CD4-positive, alpha-beta T cell treated with Interleukin-17A for 4 hours (primary cell): ENCODE measurements at places on chromosomes 7 and 10.

DNA sequence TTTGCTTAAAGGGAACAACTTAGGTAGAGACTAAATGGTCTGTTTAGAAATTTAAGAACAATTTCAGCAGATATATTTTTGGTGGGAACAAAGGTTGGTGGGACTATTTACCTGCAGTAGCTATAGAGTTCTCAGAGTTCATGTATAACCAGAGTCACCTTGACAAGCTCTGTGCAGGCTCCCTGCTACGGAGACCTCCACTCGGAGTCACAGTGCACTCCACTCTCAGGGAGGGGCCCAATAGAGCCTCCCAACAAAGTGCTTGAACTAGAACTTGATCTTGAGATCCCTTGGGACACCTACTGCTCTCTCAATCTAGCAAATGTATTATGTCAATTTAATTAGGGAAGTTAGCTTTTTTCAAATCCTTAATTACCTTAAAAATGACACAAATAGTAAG is 2.3 kb downstream of the MYPN start:
- DNase-seq, result no peak

GRCh38 chr7:127152423-127152822 is 100.3 kb downstream of the GRM8 start:
- no peak for DNase-seq

DNA sequence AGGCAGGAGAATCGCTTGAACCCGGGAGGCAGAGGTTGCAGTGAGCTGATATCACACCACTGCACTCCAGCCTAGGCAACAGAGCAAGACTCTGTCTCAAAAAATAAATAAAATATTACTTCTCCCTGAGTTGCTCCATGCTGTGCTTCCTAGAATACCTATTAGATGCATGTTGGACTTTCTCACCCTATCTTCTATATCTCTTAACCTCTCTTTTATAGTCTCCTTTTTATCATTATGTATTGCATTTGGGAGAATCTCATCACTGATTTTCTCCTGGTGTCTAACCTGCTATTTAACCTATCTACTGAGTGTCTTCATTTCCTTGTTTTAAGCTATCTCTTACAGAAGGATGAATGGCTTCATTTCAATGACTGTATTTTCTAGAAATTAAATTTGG is 32.1 kb upstream of the NANOS1 start:
- DNase-seq, result no peak

- DNase-seq, result no peak
Observed at GRCh38 chr7:101943889-101944600, 126.6 kb downstream of the CUX1 start.

DNA sequence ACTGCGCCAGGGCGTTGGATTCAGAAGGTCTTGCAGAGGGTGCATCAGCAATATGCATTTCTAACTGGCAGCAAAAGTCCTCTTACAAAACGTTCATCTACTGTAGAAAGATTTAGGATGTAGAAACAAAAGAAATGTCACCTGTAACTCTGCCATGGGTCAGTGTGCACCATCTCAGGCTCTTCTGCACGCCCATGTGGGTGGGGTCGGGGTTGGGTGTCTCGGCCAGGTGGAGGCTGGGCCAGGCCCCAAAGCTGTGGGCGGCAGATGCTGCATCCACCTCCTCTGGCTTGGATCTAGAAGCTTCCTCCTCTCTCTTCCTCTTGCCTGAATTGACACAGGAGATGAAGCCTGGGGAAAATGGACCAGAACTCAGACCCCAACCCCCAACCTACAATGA is 111.3 kb upstream of the PPP2R2D start:
- no peak for DNase-seq

- DNase-seq, result no peak
Observed at GRCh38 chr10:95664543-95664942, 8.0 kb upstream of the ALDH18A1 start.

DNA sequence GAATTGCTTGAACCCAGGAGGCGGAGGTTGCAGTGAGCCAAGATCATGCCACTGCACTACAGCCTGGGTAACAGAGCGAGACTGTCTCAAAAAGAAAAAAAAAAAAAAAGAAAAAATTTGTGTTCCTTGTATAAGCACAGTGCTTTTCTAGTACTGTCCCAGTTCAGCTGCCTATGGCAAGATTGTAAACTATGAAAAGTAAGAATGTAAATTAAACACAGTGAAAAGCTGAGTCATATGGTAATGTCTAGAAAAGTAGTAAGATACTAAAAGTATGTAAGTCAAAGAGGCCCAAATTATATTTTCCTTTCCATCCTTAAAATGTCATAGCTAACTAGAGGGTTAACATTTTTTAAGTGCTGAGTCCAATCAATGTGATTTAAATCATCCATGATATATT is 42.8 kb downstream of the RBM20 start:
- no peak for DNase-seq

GRCh38 chr7:103704701-103705100 is 258.7 kb upstream of the SLC26A5 start:
- DNase-seq, result no peak

DNA sequence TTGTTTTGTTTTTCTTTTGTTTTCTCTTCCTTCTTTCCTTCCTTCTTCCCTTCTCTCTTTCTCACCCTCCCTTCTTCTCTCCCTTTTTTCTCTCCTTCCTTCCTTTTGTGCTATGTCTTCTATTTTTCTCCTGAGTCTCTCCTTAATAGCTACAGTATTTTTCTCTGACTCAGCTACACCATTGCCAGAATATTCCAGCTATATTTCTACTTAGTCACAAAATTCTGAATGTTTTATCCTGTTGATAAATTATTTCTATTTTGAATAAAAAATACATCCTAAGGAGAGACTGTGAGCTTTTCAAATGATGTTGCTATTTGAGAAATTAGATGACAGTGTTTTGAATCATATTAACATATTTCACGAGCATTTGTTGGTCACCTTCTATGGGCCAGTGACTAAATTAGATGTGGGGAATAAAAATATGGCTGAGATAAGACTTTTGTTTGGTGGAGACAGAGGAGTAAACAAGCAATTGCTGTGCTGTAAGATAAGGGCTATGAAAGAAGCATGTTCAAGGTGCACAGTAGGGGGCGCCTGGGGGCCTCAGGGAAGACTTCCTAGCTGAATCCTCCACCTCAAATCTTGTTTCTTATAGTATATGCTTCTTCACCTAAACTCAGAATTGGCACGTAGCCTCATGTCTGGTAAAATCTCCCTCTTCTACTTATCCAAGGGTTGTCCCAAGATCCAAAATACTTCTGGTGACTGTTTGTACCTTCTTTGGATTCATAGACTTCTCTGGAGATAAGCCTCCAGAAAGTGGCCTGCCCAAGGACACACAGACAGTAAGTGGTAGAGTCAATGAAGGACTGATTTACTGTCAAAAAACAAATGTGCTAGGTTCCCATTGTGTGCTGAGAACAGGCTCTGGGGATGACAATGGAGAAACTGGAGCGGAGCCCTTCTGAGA is 115.5 kb upstream of the CREB5 start:
- peak; percentile 73 for DNase-seq

GRCh38 chr7:42097752-42098151 is 139.3 kb downstream of the GLI3 start:
- DNase-seq, result no peak

DNA sequence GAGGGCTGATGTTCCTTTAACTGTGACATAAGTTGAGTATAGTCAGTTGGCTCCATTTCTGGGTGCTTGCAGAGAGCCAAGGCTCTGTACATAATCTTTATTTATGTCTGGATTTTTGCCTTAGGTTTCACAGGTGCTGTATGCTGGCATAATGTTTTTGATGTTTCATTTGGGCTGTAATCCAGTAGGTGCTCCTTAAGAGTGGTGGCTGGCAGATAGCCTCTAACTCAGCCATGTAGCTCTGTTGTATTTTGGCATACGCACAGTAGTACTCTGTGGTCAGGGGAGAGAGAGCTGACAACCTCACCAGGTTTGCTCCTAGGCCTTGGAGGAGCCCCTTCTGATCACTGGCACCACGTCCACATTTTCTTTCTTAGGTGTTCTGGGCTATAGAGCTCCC is 61.1 kb downstream of the RNF133 start:
- no peak for DNase-seq

GRCh38 chr10:4099202-4099601 is 314.2 kb upstream of the KLF6 start:
- no peak for DNase-seq

DNA sequence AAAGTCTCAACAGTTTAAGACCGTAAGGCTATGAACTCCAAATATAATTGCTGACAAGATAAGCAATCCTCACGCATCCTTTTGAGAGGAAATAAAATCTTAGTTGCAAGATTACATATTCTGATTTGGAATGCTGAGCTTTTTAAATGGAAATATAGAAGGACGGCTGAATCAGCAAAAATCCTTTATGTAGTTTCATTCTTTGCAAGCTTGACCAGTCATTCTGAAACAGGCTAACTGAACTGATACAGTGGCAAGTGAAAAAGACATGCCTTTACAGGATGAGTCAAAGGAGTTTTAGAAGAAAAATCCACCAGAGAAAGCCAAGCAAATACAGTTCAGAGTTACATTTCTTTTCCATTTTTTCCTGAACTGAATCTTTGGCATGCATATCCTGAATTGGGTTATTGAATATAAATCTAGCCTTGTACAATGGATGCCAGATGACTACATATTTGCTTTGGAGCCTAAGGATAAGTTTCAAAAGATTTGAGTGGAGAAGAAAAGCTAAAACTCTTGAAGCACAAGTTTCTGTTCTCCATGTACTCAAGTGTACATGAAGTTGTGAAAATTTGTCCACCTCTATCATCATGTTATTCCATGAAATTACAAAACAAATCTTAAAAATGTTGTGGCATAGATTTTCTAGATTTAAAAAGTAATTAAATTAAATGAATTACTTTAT is 4.4 kb downstream of the VIM start:
- DNase-seq, result no peak

- DNase-seq, result no peak
Observed at GRCh38 chr10:96517284-96517683, 3.6 kb upstream of the TLL2 start.

- DNase-seq, result no peak
Observed at GRCh38 chr10:123569436-123570035, 96.6 kb upstream of the GPR26 start.

- no peak for DNase-seq
Observed at GRCh38 chr10:103872137-103872931, 17.0 kb upstream of the SH3PXD2A start.

DNA sequence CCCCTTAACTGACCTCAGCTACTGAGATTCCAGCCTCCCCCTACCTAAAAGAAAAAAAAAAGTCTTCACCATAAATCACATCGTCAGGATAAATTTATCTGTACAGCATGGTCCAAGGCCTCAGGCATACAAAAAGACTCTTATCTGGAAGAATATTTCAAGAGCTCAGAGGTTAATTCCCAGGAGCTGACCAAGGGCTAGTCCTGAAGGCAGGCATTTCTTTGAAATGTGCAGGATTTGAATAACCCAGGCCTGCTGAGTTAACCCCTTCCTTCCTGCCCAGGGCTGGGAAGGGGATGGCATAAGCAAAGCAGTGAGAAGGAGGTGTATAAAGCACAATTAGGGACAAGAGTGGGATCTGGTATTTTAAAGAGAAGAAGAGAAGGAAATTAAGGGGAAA is 111.2 kb downstream of the RNLS start:
- no peak for DNase-seq
